Nasal cavity respiratory epithelium epithelial cell of viscerocranial mucosa (primary cell): ENCODE measurements at places on chromosomes 5 and 9. TPM values are rescaled to one million over a fixed set of nuclear protein-coding genes. Genes with fewer than 3 reads are reported as not detected.

The MYMK gene
- total RNA-seq: not detected in 2 replicates

The MLANA gene
- total RNA-seq: not detected in 2 replicates

The SPINK6 gene
- total RNA-seq: 1.7 TPM in 1 of 2 replicates, not detected in the other

The NRARP gene
- total RNA-seq: 6.2 and 23.3 TPM in 2 replicates

The PCDHGC3 gene
- total RNA-seq: 17.1 and 38.5 TPM in 2 replicates

The IDNK gene
- 1.5 and 3.8 TPM in 2 replicates for total RNA-seq

The PCDHAC1 gene
- total RNA-seq: 1.4 and 6.9 TPM in 2 replicates

The PCDHA2 gene
- under 0.01 TPM in 1 of 2 replicates, not detected in the other for total RNA-seq

The IFNA8 gene
- not detected in 2 replicates for total RNA-seq

The ANKRD18B gene
- 8.0 and 13.7 TPM in 2 replicates for total RNA-seq

The PANK3 gene
- total RNA-seq: 98.1 and 123 TPM in 2 replicates

The FOXD1 gene
- 5.2 and 13.0 TPM in 2 replicates for total RNA-seq

The GRM6 gene
- not detected in 2 replicates for total RNA-seq

The FLT4 gene
- total RNA-seq: under 0.01 TPM in 1 of 2 replicates, not detected in the other

The GLRA1 gene
- not detected in 2 replicates for total RNA-seq

The AQP7 gene
- 0.07 TPM in 1 of 2 replicates, not detected in the other for total RNA-seq

The TAS2R1 gene
- total RNA-seq: not detected in 2 replicates

The DBH gene
- total RNA-seq: not detected in 2 replicates

The DPYSL3 gene
- 1.4 and 4.6 TPM in 2 replicates for total RNA-seq

The FOXD4 gene
- total RNA-seq: under 0.01 and 0.36 TPM in 2 replicates

The ZNF883 gene
- 1.4 and 3.2 TPM in 2 replicates for total RNA-seq

The TMEM232 gene
- 0.34 and 2.8 TPM in 2 replicates for total RNA-seq

The SPINK9 gene
- total RNA-seq: not detected in 2 replicates

The CDH9 gene
- total RNA-seq: not detected in 2 replicates

The PCDHGB5 gene
- 4.8 and 14.0 TPM in 2 replicates for total RNA-seq

The TRMO gene
- 21.2 and 24.1 TPM in 2 replicates for total RNA-seq

The PCDHGA4 gene
- total RNA-seq: under 0.01 and 1.8 TPM in 2 replicates

The HMMR gene
- 0.34 and 0.50 TPM in 2 replicates for total RNA-seq

The ENHO gene
- not detected in 2 replicates for total RNA-seq

The TAF11L5 gene
- total RNA-seq: not detected in 2 replicates

The PCDHGA1 gene
- total RNA-seq: under 0.01 and 0.43 TPM in 2 replicates

The PCDHGA10 gene
- total RNA-seq: 1.7 and 7.5 TPM in 2 replicates

The IFNK gene
- not detected in 2 replicates for total RNA-seq

The MAMDC4 gene
- 1.4 and 6.5 TPM in 2 replicates for total RNA-seq

The SAPCD2 gene
- 0.85 and 2.1 TPM in 2 replicates for total RNA-seq

The CD74 gene
- total RNA-seq: 2.4 and 23.1 TPM in 2 replicates

The PCDHA9 gene
- total RNA-seq: under 0.01 and 0.43 TPM in 2 replicates

The PPP1R26 gene
- 26.7 and 30.4 TPM in 2 replicates for total RNA-seq

The ROR2 gene
- under 0.01 and 1.1 TPM in 2 replicates for total RNA-seq

The FKTN gene
- total RNA-seq: 24.6 and 34.8 TPM in 2 replicates

The LHX3 gene
- not detected in 2 replicates for total RNA-seq
